ENCODE measurements at places on chromosomes 5 and 9.

- DNase-seq = no peak
Observed at GRCh38 chr5:67536866-67537265, 340.3 kb upstream of the CD180 start.

DNA sequence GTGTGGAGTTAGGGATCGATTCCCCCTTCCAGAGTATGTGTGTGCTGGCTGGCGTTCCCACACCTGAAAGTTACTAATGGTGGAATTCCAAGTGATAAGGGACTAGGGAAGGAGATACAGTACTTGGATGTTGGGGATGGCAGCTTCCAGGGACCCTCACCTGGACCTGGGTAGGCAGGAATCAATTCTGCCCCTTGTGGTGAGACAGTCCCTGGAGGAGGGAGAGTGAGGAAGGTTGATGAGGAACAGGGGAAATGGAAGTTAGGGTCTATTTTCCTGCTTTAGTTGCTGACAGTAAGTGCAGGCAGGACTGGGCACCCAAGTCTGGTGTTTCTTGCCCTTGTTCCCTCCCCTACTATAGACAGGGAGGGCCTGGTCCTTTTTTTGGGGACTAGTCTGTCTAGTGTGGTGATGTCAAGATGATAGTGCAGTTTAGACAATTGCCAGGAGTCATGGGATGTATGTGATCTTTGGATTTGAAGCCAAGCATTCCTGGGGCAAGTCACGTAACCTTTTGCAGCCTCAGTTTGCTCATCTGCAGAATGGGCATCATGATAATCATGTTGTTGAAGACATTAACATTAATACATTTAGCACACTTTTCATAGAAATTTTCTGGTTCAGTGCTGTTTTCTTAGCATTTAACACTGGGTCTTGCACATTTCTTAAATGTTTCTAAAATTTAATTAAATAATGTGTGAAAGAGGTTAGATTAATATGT, 51.7 kb downstream of the DAB2IP start:
- no peak for DNase-seq

GRCh38 chr9:80072451-80072850, 500.7 kb downstream of the TLE4 start:
- no peak for DNase-seq

DNA sequence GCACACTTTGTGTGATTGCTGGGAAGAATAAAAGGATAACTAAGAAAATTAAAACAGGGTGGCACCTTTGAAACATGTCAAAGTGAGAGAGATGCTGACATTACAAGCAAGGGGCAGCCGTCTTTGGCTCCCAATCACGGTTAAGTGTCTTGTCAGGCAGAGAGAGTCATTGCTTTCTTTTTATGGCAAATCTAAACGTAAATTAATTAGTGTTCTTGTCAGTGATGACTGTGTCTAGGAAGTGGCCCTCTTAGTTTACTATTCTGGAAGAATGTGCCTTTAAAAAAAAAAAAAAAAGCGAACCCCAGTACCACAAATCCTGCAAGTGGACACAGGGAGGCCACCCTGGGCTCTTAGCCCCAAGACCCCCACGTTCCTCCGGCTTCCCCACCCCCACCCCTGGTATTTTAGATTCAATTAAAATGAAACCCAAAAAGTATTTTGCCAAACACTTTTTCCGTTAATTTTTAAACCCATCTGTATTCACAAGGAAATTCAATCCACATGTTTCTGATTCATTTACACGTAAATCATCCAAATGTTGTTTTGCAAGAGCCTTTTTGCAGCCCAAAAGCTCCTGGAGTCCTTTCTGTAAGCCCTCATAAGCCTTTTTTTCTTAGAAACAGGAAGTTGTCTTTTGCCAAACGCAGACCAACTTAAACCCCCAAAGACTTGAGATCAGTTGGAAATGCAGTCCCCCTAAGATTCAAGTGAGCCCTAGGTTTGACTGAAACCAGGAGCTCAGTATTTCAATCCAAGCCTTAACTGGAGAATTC, 399.3 kb downstream of the EBF1 start:
- DNase-seq = no peak

DNA sequence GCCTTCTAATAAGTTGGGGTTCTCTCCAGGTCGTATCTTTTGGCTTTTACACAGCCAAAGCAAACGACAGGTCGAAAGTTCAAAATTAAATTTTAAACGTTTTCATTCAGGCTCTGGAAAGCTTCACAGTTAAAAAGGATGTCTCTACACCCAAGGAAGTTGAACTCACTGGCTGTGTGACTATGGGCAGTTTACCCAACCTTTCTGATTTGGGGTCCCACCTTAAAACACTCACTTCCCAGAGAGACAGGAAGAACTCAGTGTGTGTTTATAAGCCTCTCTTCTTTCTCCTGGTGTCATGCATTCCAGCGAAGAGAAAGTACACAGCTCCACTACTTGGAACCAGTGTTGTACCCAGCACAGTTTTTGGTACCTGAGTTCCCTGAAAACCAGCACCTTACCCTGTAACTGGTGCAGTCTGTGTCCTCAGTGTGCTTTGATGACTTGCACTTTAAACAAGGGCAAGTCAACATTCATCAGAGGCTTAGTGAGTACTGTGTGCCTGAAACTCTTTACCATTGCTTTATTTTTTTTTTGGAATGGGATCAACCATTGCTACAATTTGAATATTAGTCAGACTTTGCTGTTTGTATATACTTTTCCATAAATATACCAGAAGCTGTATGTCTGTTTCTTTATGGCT, 1.7 kb downstream of the SRD5A1 start:
- DNase-seq = no peak

DNA sequence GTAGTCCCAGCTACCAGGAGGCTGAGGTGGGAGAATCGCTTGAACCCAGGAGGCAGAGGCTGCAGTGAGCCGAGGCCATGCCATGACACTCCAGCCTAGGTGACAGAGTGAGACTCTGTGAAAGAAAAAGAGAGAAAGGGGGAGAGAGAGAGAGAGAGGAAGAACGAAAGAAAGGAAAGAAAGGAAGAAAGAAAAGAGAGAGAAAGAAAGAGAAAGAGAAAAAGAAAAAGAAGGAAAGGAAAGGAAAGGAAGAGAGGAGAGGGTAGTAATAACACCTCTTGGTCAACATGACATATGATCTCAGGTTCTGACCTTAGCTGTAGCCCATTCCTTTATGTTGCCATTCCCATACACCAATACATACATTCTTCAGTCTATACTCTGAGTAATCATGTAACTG, 14.1 kb downstream of the FBXW11 start:
- DNase-seq = no peak

DNA sequence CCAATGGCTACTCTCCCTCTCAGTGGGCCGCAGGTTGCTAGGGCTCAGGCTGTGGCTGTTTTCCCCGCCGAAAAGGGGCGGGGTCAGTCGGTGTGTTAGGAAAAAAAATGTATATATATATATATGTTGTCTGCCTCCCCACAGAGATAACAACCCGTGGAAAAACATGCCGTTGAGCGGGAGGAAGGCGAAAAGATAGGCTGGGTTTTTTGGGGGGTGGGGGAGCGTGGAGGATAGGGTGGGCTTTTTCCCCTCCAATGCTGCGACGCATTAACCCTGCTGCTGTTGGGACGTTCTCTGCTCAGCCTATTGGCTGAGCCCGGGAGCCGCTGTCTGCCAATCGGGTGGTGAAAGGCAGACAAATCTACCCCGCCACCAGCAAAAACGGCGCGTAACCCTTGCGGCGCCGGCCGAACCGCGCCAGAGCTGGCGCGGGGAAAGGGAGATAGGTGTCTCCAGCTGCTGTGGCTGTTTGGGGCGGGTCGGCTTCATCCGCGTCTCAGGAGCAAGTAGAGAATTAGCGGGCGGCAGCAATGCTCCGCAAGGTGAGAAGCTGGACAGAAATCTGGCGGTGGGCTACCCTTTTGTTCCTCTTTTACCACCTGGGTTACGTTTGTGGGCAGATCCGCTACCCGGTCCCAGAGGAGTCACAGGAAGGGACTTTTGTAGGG, at the start of gene PCDHGC4:
TSS of gene PCDHGC4 (plus strand) at position 390 of the 671 bp plus-strand sequence. CDS start at position 534, 144 bp downstream.
- DNase-seq = peak; percentile 47

- DNase-seq = no peak
Observed at GRCh38 chr9:84736081-84736480, 66.6 kb downstream of the NTRK2 start.

GRCh38 chr5:2009986-2010914, 127.5 kb upstream of the IRX4 start:
- DNase-seq = no peak

DNA sequence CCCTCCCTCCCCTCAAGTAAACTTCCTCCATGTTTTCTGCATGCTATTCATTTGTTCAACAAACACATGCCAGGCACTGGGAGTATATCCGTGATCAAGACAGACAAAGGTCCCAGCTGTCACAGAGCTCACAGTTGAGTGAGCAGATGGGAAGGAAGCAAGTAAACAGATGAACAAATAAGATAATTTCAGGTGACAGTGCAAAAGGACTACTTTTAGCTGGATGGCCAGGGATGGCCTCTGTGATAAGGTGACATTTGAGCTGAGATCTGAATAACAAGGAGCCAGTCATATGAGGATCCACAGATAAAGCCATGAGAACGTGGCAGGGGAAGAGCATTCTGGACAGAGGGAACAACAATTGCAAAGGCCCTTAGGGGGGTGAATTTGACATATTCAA, 121.7 kb upstream of the RAD23B start:
- peak; percentile 70 for DNase-seq

- DNase-seq = no peak
Observed at GRCh38 chr5:143932584-143932983, 120.6 kb downstream of the HMHB1 start.

GRCh38 chr5:87126869-87127268, 140.8 kb upstream of the RASA1 start:
- no peak for DNase-seq

GRCh38 chr5:4410151-4410550, 730.0 kb upstream of the ADAMTS16 start:
- no peak for DNase-seq

DNA sequence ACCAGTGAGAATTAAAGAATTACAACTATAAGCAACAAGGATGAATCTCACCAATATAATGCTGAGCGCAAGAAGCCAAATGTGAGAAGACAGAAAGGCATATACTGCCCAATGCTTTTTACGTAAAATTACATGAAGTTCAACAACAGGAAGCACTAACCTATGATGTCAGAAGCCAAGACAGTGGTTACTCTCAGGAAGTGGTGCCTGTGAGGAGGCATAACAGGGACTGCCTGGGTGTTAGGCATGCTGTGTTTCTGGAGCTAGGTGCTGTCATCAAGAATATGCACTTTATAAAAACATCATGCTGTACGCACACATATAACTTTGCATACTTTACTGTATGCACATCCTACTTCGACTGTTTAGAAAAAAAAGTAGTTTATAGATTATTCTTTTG, 30.1 kb downstream of the FRMD3 start:
- no peak for DNase-seq

- DNase-seq = no peak
Observed at GRCh38 chr9:136701668-136702053, 10.7 kb upstream of the DIPK1B start.

DNA sequence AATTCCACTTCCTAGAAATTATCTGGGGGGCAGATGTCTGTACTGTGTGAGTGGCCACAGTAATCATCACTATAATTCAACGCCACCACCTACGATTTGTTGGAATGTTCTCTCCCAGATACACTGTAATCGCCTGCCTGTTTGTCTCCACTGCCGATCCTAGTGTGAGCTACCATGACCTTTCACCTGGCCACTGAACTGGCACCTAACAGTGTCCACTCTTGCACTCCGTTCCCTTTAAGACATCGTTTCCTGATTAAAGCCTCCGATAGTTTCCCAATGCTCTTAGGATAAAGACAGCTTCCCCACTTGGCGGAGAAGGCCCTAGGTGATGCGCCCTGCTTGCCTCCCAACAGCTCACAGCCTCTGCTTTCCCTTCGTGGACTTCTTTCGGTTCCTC, 4.0 kb downstream of the PHYKPL start:
- DNase-seq = no peak

DNA sequence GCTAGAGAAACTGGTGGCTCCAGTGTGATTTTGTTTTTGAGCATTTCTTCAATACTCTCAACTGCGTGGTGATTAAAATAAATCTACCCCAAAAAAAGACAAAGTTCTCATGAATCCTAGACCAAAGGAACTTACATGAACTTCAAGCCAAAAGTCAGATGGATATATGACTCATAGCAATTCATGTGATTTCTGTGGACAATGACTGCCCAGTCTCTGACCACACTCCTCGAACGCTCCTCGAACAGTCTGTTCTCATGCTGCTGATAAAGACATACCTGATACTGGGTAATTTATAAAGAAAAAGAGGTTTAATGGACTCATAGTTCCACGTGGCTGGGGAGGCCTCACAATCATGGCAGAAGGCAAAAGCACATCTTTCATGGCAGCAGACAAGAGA, 46.4 kb upstream of the CEP78 start:
- no peak for DNase-seq

GRCh38 chr5:531749-532315, 7.6 kb upstream of the SLC9A3 start:
- DNase-seq = no peak

DNA sequence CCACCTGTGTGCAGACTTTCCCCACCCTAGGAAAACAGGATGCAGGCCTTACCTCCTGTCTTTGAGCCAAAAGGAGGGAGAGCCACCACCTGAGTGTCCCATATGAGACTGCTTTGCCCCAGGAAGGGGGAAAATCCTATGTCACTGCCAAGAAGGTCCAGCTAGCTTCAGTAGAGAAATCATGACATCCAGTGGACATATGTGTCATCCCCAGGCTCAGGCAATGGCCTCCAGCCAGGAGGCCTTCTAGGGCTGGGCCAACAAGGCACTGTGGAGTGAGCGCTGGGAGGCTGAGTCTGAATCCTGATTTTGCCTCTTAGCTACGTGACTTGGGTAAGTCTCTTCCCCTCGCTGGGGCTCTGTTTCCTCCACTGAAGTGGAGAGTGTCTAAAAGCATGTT, 60.2 kb downstream of the SMIM23 start:
- no peak for DNase-seq

- DNase-seq = no peak
Observed at GRCh38 chr9:91546574-91546973, 122.9 kb upstream of the NFIL3 start.

DNA sequence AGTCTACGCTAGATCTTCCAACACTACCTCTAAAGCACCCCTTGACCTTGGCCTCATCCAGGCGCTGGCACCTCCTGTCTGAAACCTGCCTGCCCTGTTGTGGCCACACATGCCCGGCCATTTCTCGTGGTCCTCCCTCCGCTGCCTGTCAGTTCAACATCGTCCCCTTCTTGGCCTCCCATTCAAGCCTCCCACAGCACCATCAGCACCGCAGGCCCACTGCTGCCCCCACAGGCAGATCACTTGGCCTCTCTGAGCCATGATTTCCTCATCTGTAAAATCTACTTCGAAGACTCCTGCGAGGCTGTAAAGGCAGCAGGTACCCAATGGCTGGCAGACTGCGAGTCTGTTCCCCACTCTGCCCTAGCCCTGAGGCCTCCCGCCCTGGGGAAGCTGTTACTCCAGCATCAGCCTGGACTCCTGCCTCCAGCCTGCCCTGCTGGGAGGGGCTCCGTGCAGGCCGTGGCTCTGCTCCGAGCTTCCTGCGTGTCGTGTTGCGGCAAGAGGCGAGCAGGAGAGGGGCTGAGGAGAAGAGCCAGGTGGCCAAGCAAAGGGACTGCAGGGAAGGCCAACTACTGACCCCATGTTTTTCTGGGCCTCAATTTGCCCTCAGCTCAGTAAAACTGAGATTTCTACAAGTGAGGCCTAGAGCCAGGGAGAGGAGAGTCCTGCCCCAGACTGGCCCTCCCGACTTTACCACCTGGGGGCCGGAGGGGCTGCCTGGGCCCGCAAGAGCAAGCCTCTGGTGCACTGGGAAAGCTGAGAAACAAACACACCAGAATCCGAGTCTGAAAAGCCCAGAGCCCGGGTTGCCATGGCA, 70.5 kb upstream of the LRRTM2 start:
- no peak for DNase-seq

GRCh38 chr9:133709691-133710571, 28.2 kb downstream of the SARDH start:
- no peak for DNase-seq

- DNase-seq = no peak
Observed at GRCh38 chr5:141518618-141519015, 29.7 kb downstream of the PCDHGC5 start.
